ENCODE measurements at places on chromosomes 3 and 15.

DNA sequence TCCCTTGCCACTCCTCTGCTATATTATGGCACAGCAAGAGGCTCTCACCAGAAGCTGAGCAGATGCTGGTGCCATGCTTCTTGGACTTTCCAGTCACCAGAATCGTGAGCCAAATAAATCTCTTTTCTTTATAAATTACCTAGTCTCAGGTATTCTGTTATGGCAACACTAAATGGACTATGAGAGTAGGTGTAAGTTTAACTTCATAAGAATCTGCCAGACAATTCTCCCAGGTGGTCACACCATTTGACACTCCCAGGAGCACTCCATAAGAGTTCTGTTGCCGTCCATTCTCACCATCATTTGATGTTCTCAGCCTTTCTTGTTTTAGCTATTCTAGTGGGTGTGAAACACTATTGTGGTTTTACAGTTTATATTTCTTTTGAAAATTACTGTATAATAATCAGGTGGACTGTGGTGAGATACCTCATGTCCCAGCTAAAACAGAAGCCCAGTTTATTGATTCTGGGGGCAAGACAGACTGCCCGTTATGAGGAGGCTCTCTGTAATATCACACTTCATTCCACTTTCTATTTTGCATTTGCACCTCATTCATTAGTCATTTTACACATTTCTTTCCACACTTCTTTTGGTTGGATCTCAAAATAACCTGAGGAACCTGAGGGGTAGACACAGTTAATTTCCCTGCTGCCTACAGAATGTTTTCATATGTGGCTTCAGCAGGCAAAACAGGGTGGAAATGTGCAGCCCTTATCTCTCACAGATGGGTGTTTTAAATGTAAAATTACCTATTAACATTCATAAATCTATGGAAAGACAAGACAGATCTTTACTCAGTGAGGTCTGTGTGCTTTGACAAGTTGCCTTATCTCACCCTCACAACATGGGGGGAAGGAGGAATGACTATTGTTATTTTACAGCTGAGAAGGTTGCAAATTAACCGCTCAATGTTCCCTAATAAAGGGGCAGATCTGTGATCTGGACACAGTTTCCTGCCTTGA is 42.1 kb downstream of the CDCP1 start:
- no peak for DNase-seq

GRCh38 chr3:79869461-79870312 is 101.9 kb upstream of the ROBO1 start:
- no peak for DNase-seq

- DNase-seq, result no peak
Measured at GRCh38 chr15:101502572-101503295, 13.2 kb upstream of the PCSK6 start.

- no peak for DNase-seq
Measured at GRCh38 chr3:162776148-162776547, 1279.5 kb downstream of the OTOL1 start.

All from activated T-helper 9 cell treated with anti-CD3 and anti-CD28 coated beads, Interleukin-2, amount 50 U/mL, for 16 hours (primary cell).